ENCODE measurements at places on chromosomes 2 and 18. TPM values are rescaled to one million over a fixed set of nuclear protein-coding genes. Genes with fewer than 3 reads are reported as not detected.

DNA sequence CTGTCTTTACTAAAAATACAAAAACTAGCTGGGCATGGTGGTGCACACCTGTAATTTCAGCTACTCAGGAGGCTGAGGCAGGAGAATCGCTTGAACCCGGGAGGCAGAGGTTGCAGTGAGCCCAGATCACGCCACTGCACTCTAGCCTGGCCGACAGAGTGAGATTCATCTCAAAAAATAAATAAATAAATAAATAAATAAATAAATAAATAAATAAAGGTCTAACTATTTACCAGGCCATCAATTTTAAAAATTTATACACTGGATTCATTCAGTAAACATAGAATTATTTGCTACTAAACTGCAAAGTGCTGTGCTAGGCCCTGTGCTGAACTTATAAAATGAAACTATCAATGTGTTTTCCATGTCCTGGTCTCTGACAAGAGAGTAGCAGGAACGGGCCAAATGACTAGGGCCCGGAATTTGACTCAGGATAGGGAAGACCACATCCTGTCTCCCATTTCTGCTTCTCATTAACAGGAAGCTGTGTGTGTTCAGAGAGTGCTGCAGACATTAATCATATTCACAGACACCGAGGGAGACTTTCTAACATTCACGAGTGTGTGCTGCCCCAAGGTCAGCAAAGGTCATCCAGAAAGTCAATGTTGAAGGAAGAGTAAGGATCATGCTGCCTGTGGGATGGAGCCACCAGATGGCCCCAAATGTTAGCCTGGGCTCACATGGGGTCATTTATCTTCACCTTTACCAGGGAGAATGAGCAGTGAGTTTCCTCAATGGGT lies 95.8 kb downstream of the SPP2 start:
- DNase-seq: peak; percentile 86

The TANC1 gene
- 12.9 TPM for total RNA-seq

The ANKZF1 gene
- total RNA-seq: 18.3 TPM

The OTOS gene
- total RNA-seq: not detected

The OTOF gene
- not detected for total RNA-seq

DNA sequence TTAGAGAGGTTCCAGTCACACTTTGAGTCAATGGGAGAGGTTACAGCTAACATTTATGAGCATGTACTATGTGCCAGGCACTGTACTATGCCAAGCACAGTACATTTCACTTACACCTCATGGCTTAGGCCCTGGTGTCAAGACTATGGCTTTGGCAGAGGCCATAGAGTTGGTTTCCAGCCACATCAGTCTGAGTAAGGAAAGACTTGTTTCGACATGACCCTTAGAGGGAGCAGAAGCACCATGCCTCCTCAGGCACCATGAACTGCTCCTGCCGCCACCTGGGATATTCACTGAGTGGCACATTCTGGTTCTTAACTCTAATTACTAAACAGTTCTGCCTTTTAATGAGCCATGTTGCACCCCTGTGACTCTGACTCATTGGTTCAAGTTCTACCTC lies 12.7 kb downstream of the DGUOK start:
- peak; percentile 50 for DNase-seq

GRCh38 chr18:25739376-25739775 lies 351.0 kb downstream of the SS18 start:
- no peak for DNase-seq

GRCh38 chr2:71889759-71890684 lies 257.6 kb downstream of the CYP26B1 start:
- peak; percentile 66 for DNase-seq

DNA sequence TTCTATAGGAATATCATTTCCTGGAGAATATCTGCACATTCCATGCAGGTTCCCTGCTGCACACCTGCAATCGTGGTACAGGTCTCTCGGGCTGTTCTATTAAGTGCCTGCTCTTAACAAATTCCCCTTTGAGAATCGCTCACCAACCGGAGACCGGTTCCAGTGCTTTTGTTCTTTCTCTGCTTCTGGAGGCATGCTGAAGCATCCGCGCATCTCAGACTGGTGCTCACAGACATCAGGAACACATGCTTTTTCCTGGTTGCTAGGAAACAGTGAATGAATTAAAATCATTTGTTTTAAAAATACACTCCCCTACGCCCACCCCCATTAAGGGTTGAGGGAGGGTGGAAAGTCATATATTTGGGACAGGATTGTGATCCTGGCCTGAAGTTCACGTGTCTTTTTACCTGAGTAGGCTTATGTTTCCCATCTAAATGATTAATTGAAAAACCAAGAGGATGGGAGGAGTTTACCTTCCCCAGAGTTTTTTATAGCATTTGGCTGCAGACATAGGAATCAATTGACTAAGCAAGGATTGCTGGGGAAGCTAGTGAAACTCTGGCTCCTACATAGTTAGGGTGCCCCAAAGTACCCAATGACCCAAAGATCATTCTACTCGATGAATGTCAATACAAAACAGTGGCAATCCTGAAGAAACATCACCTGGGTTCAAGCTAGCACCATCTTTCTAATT lies at the start of gene C2orf80:
C2orf80 (minus strand) TSS at position 221 of the 694 bp plus-strand sequence. CDS start 3,044 bp downstream, outside the sequence.
- no peak for DNase-seq

DNA sequence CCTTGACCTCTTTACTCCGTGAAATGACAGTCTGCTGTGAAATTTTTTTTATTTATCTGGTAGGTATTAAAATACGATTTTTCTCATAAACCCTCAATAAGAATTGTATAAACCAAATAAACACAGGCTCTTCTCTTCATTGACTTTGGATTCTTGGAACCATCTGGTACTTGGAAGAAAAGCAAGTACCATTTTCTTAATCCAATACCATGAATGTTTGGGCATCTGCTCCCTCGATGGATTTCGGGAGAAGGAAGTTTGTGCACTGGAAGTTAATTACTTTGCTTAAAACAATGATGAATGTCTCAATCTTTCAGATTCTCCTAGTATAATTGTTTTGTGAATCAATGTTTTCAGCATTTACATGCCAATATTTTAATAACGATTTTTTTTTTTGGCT lies 5.3 kb upstream of the SCG2 start:
- no peak for DNase-seq

DNA sequence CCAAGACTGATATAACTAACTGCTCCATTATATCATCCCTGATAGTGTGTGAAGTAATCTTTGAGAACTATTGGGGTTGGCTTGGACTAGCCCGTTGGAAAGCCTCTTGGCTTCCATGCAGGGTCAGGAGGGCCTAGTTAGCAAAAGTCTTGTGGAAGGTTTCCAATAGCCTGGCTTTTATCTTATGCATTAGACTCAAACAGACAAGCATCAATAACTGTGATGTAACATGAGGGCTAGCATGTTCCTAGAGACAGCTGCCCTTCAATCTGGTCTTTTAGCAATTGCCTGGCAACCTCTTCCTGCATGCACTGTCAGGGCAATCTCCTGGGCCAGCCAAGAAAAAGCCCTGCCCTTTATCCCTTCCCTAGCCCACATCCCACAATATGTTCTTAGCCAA lies 18.2 kb downstream of the SLC8A1 start:
- DNase-seq: no peak

DNA sequence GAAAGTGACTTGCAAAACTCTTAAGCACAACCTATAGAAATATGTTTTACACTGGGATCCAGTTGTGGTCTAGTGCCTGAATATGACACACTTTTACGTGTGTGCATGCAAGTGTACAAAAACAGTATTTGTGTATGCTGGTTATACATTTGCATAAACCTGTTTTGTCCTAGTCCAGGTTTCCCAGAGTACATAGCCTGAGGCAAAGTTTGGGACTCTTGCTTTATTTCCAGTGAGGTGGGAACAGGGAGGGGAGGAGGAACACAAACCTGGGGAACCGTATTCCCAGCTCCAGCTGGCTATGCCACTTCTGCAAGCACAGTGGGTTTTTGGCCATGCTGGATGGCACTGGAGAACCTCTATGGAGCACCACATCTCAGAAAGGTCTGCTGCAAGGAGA lies 481.1 kb upstream of the HS6ST1 start:
- DNase-seq: no peak

- DNase-seq: no peak
Measured at GRCh38 chr2:27756544-27757498, 14.7 kb upstream of the MRPL33 start.

The CHRND gene
- not detected for total RNA-seq

DNA sequence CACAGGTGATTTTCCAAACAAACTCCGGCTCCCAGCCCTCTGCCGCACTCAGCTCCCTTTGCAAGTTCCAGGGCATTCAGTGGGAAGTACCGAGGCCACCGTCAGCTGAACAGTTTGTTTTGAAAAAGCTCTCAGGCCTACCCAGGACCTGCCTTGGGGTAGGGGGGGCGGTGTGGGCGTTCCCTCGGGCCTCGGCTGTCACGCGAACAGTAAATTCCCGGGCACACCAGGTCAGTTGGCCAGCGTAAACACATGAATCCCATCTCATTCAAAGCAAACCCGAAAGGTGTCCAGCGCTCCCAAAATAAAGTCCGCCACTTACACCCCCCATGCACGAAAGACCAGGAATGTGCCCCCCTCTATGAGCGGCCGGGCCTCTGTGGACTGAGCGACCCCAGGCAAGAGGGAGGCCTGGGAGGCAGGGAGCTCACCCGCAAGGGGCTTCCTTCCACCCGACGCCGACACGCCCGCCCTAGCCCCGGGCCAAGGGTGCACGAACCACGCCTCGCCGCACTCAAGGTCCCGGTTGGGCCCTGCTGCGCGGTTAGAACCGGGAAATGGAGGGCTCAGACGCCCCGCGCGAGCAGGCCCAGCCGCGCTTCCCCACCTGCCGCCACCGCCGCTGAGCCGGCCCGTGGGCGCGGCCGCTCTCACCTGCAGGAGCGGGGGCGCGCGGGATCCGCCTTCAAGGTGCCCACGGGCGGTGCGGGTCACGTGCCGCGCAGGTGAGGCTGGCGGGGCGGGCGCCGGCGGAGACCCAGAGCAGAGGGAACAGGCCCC lies at the start of gene WDSUB1:
WDSUB1 (minus strand) TSS at position 775 of the 780 bp plus-strand sequence. CDS start 3,634 bp downstream, outside the sequence.
- peak; percentile 71 for DNase-seq

DNA sequence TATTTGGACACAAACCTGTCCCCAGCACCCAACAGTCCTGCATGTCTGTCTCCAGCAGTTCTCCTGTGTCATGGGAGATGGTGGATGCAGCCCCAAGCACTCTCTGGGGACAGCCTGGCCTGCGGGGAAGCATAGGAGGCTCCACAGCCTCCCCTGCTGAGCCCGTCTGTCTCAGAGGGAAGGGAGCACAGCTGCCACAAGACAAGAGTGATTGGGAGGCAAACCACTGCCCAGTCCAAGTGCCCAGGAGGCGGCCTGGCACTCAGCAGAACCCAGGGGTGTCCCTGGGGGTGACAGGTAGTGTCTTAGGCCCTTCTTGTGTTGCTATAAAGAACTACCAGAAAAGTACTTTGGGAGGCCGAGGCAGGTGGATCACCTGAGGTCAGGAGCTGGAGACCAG lies 211.2 kb upstream of the MYT1L start:
- DNase-seq: no peak

DNA sequence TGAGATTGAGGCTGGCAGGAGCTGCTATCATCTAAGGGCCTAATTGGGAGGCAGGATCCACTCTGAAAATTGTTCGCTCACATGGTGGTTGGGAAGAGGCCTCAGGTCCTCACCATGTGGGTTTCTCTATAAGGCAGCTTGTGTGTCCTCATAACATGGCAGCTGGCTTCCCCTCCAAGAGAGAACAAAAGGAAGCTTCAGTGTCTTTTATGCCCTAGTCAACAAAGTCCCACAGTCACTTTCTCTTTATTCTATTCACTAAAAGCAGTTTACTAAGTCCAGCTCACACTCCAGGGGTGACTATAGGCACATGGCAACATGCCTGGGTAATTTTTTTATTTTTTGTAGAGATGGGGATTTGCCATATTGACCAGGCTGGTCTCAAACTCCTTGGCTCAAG lies 5.8 kb upstream of the ITGAV start:
- DNase-seq: no peak

DNA sequence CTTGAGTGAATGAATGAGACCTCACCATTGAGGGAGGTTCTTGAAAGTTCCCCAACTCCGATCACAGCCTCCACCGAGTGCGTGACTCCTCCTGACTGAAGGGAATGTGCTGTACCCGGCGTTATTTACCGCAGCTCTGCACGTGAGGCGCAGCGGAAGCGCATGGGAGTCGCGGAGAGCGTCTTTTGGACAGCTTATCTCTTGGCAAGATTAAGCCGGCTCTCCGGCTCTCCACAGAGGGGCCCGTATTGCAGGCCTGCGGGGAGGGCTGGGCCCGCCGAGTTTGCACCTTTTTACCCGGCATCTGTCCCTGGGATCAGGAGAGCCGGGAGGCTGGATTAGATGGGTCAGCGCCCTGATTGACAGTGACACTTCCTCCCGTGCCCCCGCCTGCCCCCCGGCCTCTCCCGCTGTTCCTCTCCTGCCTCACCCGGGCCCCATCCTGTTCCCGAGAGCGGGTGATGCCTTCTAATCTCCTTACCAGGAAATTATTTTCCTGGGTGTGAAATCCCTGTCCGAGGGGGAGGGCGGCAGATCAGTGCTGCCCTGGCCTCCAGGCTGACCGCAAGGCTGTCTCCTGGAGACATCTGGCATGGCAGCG lies 176.3 kb downstream of the INHBB start:
- DNase-seq: peak; percentile 43

All from IMR-90 (cell line).